ENCODE measurements at places on chromosomes 5 and 9.

GRCh38 chr9:17521100-17521855 is 57.6 kb upstream of the SH3GL2 start:
- no peak for DNase-seq

- DNase-seq: peak; percentile 65
Measured at GRCh38 chr5:140351609-140352334, 5.4 kb upstream of the HBEGF start.

DNA sequence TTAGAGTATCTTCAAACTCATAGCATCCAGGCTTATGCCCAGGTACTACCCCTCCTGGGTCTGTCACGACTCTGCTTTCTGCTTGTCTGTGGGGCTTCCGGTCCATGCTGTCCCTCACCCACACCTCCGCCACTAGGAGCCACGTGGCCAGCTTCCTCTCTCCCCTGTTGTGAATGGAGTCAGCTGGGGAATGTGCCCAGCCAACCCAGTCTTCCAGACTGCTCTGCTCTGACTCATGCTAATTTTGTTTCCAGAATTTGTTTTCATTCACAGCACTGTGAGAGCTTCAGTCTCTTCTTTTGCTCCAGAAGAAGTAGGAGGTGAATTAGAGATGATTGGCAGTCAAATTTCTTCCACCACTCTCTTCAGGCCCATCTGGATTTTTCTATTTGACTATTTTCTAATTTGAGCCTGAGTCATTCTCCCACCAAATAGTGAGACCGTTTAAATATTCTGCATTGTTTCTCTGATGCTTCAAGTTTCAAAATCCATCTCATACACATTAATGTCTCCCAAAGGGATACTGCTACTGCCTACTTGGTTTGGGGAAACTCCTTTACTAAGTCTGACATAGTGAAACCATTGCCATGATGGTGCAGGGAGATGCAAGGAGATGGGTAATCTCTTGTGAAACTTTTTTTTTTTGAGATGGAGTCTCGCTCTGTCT is 424.1 kb upstream of the KIF2A start:
- no peak for DNase-seq

- no peak for DNase-seq
Measured at GRCh38 chr5:9067154-9067553, 478.7 kb downstream of the SEMA5A start.

GRCh38 chr5:66596636-66597182 is 516 bp downstream of the MAST4 start:
- DNase-seq: peak; percentile 15

- peak; percentile 93 for DNase-seq
Measured at GRCh38 chr5:174245516-174246075, 200.1 kb downstream of the NSG2 start.

- DNase-seq: no peak
Measured at GRCh38 chr9:19451240-19452087, 42.7 kb downstream of the ACER2 start.

DNA sequence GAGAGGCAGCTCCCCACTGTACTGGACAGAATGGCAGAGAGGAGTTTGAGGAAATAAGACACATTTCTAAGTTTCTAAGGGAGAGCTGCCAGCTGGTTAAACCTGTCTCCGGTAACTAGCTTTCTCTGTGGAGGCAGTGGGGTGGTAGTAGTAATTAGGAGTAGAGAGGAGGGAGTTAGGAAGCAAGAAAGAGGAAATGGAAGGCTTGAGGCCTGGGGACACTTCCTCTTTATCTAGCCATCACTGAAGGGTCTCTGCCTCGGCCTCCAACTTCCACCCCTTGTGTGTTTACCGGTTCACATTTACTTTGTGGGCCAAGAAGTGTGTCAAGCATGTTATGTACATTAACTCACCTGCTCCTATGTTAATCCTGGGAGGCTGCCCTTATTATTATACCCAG is 462.2 kb upstream of the DMAC1 start:
- no peak for DNase-seq

- no peak for DNase-seq
Measured at GRCh38 chr5:152221721-152222629, 183.1 kb downstream of the NMUR2 start.

DNA sequence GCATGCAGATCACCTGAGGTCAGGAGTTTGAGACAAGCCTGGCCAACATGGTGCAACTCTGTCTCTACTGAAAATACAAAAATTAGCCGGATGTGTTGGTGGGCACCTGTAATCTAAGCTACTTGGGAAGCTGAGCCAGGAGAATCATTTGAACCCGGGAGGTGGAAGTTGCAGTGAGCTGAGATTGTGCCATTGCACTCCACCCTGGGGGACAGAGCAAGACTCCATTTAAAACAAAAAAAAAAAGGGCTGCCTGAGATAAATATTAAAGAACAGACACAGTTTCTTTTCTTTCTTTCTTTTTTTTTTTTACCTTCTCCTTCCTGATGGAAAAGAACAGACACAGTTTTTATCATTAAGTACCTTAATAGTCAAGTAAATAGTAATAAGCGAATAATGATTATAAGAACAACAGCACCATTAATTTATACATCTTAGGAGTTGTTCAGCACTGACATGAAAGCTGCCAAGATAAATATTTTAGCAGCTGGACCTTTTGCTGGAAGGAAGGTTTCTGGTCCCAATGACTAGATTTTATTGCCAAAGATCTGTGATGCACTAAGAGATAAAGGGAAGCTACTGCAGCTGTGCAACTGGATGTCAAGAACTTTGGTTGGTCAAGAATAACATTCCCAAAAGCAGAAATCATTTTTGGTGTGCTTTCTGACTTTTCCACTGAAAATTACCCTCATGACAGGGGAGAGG is 7.0 kb downstream of the CENPP start:
- DNase-seq: peak; percentile 15

GRCh38 chr9:106918825-106919509 is 56.0 kb downstream of the ZNF462 start:
- no peak for DNase-seq

DNA sequence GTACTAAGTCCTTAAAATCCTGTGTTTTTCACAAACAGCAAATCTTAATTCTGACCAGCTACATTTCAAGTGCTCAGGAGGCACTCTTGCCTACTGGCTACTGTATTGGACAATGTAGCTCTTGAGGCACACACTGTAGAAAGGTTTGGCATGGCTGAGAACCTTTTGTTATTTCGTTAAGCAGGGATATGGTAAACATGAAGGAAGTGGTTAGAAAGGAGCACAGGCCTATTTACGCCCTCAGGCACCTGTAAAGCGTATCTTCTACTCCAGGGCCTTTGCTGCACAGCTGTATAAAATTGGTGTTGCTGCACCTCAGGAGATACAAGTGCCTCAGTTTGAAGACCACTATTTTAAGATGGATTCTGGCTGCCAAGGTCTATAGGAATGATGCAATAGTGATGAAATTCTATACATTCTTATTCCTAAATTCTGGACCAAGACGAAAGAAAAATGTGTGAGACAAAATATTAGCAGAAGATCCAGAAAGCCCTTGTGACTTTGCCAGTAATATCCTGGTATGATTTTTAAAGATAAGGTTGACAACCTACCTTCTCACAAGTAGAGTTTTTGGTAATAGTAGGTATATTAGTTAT is 9.3 kb upstream of the OTULIN start:
- no peak for DNase-seq

- no peak for DNase-seq
Measured at GRCh38 chr5:99104538-99105132, 175.8 kb upstream of the CHD1 start.

DNA sequence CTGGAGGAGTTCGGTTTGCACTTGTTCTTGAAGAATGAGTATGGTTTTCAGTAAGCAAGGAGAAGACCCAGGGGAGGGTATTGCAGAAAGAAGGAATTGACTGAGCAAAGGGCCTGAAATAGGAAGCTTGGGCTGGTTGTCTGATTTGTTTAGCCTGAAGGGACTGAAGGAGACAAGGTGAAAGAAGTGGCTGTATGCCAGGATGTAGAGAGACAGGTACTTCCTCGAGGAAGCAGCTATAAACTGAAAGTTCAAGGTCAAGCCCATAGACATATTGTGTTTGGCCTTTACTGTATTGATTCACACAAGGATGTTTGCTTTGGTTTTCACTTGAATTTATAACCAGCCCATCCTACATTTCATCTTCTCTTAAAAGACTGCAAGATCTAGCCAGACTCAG is 183.1 kb downstream of the PALM2AKAP2 start:
- no peak for DNase-seq

DNA sequence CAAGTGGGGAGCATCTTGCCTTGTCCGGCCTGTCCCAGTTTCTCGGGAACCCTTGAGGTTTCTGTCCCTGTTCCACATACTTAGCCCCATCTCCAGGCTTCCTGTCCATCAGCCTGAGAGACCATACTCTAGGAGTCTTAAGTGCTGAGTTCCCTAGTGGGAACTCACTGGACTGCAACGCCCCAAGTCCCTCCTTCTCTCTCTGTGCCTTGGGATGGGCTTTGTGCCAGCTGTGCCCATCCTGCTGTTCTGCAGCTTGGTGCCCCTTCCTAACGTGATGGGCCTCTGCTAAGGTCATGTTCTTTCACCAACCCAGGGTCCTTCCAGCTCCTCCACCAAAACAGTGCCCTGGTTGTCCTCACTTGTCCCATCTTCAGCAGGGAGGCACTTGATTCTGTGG is 222.3 kb upstream of the ANKRD55 start:
- no peak for DNase-seq

- no peak for DNase-seq
Measured at GRCh38 chr5:169651526-169651925, 14.5 kb downstream of the DOCK2 start.

- DNase-seq: no peak
Measured at GRCh38 chr5:89181546-89181945, 298.6 kb upstream of the MEF2C start.

DNA sequence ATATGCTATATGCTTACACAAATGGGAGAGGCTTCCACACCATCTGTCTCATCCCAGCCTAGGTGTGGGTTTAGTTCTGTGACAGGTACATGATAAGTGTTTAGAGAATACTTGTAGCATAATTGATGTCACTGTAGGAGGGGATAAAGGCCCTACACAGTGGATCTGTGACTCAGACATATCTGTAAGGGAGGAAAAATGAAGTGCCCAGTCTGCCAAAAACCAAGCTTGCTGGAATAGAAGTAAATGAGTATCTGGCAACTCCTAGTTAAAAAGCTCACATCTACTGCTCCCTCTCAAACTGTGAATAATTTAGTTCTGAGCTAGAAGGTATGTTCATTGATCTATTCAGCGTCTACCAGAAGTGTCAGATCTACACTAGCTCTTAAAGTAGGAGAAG is 38.9 kb upstream of the FAM174A start:
- peak; percentile 3 for DNase-seq

GRCh38 chr9:94843134-94843533 is 116.6 kb downstream of the AOPEP start:
- no peak for DNase-seq

DNA sequence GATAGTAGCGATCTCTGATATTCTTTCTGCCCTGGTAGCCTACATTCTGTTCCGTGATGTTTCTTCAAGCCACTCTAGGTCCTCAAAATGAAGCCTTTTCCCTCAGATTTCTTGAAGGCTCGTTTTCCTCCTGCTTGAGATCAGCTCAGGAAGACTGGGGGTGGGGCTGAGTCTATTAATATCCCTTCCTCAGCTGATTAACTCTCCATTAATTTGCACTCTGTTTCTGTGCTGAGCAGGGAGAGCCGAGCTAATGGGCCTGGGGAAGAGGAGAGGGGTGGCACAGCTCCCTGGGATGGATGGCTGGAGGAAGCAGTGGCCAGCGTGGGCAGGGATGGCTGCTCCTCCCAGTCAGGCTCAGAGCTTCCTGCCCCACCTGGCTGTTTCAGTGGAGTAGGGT is 93.3 kb downstream of the PPARGC1B start:
- DNase-seq: peak; percentile 51

GRCh38 chr9:10678790-10679189 is 66.0 kb upstream of the PTPRD start:
- no peak for DNase-seq

DNA sequence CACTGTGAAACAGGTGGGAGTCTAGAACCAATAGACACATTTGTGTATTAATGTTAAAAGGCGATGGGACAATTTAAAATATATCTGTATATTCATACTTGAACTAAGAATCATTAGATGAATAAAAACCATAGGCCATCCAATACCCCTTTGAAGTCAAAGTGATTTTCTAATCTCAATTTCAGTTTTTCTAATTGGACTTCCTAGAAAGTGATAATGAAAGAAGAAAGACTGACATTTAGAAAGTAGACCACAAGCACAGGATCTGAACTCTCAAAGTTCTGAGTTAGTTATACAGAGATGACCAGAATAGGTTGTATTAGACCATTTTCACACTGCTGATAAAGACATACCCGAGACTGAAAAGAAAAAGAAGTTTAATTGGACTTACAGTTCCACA is 412.8 kb upstream of the PIK3R1 start:
- no peak for DNase-seq

- DNase-seq: no peak
Measured at GRCh38 chr9:14133394-14133793, 180.5 kb downstream of the NFIB start.

DNA sequence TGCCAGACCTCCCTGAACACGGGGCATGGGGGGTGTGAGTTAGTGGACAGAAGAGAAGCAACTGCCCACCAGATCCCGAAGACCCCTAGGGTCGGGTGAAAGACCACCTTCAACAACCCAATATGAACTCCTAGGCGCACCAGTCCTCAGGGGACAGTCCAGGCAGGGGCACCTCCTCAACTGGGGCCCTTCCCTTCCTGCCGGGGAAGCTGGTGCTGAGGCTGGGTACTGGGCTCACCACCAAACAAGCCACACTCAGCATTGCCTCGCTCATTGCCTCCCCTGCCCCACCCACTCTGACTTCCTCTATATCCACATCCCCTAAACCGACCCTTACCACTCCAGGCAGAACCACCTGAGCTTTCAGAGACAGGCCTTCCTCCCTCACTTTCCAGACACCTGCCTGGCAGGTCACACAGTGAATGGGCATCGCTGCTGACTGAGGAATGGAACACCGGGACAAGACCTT is 42.5 kb downstream of the SEMA4D start:
- DNase-seq: no peak

- DNase-seq: no peak
Measured at GRCh38 chr5:67104859-67105258, 91.7 kb downstream of the CD180 start.

DNA sequence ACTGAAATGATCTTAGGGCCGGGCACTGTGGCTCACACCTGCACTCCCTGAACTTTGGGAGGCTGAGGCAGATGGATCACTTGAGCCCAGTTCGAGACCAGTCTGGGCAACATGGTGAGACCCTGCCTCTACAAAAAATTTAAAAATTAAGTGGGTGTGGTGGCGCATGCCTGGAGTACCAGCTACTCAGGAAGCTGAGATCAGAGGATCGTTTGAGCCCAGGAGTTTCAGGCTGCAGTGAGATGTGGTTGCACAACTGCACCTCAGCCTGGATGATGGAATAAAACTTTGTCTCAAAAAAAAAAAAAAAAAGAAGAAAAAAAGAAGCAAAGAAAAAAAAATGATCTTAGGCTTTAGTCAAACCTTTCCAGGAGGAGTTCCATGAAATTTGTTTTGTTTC is 41.8 kb downstream of the MEF2C start:
- DNase-seq: no peak

All from spinal cord (tissue), 10 donors.